GM12878 (cell line): ENCODE measurements at places on chromosomes 7 and 10. TPM values are rescaled to one million over a fixed set of nuclear protein-coding genes. Genes with fewer than 3 reads are reported as not detected.

DNA sequence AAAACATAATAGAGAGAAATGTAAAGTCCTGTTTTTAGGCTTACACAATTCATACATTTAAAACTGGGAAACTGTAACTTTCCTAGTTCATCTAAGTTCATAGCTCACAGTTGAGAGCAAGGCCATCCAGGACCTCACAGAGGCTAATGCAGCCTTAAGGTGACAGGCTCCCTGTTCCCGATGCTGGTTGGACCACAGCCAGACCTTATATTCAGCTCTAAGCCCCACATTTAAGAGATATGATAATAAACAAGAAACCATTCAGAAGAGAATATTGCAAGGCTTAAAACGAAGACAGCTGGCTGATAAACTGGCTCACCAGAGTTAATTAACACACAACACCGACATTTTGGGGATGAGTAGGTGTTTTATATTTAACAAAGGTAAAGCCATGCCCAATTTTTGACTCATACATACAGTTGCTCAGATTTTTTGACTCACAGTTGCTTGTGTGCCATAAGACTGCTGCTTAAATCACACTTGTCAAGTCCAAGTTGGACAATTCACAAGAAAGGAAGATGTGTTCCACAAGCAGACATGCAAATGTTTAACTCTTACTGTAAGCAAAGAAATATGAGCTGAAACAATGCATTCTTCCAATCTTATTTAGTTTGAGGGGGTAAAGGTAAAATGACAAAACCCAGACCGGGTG is 41.1 kb upstream of the TMEM213 start:
- DNase-seq, result no peak

- no peak for DNase-seq
Observed at GRCh38 chr10:49091450-49092210, 23.7 kb downstream of the VSTM4 start.

DNA sequence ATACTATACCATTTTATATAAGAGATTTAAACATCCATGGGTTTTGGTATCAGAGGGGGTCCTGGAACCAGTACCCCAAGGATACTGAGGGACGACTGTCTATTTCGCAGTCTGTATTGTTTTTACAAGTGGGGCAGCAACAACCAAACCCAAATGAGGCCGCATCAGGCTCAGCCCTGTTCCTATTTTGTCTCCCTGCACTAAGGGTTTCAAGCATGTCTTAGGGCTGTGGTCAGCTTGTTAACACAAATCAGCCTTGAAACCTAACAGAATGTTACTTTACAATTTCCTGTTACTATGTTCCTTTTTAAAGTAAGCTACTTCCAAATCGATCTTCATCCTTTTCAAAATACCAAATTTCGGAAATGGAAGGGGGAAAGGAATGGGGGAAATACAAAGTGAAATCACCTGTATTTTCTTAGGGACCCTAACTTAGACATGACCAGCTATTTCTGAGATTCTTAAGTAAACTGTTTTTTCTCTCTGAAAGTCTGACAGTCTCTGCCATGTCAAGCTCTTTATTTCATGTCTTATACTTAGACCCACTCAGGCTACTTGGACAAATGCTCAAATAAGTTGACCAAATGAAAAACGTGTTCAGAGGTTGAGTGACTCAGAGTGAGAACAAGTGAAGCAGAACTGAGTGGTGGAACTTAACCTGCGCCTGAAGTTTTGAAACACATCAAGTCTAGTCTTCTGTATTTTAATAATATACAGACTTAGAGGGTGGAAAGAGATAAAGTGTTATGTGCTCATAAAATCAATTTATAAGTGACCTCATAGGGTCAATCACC is 75.8 kb downstream of the C1GALT1 start:
- DNase-seq, result peak; percentile 86

DNA sequence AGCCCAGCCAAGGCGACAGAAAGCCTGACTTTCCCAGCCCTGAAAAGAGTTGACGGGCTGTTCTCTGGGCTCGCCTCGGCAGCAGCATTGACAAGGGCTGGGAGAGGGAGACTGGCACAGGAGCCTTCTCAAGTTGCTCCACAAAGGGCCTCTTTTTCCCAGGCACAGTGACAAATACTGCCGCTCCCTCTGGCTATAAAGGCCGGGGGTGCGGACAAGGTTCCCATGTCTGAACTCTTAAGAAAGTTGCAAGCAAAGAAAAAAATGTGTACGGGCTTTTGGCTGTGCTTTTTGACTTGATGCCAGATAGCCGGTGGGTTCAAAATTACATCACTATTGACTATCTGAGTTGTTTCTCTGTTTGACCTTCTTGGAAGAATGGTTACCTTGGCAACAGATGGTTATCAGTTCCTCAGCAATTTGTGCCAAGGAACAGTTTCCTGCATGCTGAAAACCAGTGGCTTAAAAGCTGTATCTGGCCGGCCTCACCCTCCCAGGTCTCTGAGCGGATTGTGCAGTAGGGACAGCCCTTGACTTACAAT is 115.9 kb upstream of the EEPD1 start:
- no peak for DNase-seq

DNA sequence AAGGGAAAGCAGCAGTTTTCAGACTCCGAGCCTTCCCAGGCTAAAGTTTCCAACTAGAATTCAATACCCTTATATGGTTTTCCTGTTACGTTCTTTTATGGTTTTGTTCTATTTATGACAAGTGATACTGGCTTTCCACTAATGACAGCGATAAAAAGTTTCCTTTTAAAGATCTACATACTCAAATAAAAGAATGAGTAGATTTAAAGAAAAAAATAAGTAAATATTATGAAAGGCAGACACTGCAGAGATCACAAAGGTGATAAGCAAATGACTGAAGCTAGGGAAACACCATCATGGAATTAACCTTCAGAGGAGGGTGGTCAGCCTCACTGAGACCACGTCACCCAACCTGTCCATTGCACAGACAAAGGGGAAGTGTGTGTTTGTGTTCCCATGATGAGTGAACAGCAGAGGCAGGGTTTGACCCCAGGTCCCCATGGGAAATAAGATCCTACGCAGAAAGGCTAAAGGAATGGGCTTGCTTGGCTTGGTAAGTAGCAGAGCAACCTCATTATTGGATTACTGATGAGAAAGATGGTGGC is 4.0 kb downstream of the VSIR start:
- DNase-seq, result peak; percentile 80

DNA sequence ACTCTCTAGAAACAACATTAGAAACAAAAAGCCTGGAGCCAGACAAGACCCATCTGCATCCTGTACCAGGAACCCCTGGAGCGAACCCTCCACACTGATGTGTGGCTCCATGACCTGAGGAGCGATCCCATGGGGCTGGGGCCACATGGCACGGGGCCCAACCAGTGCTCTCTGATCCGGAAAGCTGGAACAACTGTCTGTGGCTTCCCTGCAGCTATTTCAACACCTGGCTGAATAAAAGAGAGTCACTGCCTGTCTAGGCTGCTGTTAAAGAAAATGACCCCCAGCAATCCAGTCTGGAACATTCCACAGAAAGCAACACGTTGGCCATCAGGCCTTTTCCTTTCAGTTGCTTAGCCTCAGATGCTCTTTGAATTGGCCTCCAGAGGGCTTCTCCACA is 20.9 kb downstream of the UROS start:
- no peak for DNase-seq

GRCh38 chr10:98411166-98411565 is 3.8 kb downstream of the PYROXD2 start:
- DNase-seq, result no peak

DNA sequence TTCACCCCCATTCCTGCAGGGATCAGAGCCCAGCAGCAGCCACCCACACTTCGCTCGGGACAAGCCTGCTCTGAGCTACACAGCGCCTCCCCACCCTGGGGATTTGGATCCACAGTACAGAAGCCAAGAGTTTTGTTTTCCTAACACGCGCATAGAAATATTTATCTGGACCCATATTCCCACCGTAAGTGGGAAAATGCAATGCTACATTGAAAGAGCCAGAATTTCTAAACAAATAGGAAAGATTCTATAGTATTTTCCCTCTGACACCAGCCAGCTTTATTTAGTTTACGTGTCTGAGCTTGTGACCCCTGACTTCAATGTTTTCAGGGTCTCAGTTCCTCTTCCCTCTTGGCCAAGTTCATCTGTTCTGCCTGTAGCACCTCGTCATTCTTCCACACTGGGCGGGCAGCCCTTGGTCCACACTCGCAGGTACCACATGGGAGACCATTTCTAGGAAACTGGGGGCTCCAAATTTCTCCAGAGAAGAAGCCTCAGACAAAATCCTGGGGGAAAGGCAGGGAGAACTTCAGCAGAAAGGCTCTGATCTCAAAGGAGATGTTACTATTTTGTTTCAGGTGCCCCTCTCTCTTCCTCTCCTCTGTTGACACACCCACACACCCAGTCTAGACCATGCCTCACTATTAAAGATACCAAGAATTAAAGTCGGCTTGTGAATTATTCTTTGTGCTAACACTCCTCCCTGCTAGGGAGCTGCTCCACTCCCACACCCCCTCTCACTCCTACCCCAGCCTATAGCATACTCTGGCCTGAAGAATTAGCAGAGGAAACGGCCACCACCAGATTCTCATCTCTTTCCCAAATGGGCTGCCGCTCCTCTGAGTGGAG is 116.0 kb upstream of the PCGF5 start:
- no peak for DNase-seq

GRCh38 chr7:75880242-75880641 is 1.4 kb downstream of the RHBDD2 start:
- DNase-seq, result no peak

DNA sequence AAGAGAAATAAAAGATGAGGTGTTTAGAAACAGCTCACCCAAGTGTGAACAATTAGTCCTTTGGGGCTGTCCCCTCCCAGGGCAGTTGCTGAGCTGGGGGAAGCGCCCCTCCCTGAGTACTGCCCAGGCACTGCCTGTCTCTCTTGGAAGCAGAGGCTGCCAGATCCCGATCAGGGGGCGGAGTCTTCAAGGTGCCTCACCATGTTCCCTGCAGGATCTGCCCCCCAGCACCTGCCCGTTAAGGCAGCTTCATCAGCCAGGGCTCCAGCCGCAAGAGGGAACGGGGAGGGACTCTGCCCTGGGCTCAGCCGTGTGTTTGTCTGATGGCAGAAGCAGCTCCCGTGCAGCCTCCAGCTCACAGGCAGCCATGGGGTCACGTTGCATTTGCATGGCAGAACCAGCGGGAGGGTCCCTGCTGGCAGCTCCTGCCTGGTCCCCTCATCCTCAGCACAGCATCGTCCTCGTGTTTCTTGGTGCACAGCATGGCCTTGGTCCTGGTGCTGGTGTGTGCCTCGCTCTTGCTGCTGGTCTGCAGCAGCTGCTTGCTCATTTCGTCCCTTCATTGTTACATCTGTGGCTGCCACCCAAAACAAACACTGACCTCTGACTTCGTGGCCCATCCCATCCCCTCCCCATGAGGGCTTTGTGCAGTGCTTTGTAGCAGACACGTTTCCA is 10.7 kb upstream of the DPYSL4 start:
- DNase-seq, result no peak

- no peak for DNase-seq
Observed at GRCh38 chr7:28558236-28558635, 145.9 kb downstream of the CREB5 start.

DNA sequence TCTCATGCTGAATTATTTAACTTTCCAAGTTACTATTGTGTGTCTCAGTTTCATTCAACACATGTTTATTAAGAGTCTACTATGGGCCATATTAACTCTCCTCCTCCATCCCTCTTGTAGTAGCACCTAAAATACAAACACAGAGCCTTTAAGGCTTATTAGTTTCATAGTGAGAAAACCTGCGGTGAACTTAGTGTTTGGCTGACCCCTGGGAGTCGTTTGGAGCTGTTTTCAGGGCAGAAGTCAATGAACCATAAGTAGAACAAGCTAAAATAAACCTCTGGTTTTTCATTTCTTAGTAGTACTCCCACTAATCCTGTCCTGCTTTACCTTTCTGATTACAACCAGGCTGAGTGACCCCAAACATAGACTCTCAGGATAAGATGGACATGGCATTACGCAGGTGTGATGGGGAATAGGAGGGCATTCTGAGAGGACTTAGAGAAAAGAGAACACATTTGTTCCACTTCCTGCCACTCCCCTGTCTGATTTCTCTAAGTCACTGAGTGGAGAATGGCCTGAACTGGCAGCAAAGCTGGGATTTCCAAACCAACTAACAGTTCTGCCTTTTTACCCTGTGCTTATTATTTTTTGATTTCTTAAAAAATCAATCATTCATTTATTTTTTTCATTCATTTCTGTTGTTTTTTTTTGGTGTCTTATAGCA is 74.5 kb downstream of the LRMDA start:
- peak; percentile 50 for DNase-seq

GRCh38 chr10:112938808-112939482 is 11.1 kb upstream of the TCF7L2 start:
- DNase-seq, result no peak

GRCh38 chr10:132061030-132061429 is 4.7 kb upstream of the JAKMIP3 start:
- no peak for DNase-seq

Gene HSPA14
- total RNA-seq, result 24.5 and 26.6 TPM in 2 replicates

Gene FXYD4
- not detected in 2 replicates for total RNA-seq

Gene SEMA4G
- total RNA-seq, result 0.19 and 0.23 TPM in 2 replicates

Gene FAS
- total RNA-seq, result 61.1 and 62.9 TPM in 2 replicates

Gene PHYHIPL
- 0.11 and 0.26 TPM in 2 replicates for total RNA-seq

Gene HACD1
- 0.38 and 0.80 TPM in 2 replicates for total RNA-seq

Gene IGF2BP3
- 48.5 and 49.7 TPM in 2 replicates for total RNA-seq

Gene ABCB1
- total RNA-seq, result 2.5 and 2.6 TPM in 2 replicates

Gene CEP41
- 18.7 and 20.8 TPM in 2 replicates for total RNA-seq
